ENCODE measurements at places on chromosomes 2 and 18.

DNA sequence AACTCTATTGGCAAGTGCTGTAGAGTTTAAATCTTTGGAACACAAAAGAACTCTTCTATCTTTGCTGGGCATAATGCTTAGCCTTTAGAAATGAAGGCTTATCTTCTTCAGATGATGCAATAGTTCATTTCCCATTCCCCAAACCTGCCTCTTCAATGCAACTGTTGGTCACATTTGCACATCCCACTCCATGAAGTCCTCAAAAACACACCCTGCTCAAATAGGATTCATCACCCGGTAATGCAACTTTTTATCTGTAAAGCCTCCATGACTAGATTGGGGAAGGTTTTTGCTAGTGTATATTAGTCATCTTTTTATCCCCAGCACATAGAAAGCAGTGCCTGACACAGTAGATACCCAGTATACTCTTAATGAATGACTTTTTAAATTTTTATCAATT, 376.4 kb downstream of the RBM43 start:
- DNase-seq, result no peak

DNA sequence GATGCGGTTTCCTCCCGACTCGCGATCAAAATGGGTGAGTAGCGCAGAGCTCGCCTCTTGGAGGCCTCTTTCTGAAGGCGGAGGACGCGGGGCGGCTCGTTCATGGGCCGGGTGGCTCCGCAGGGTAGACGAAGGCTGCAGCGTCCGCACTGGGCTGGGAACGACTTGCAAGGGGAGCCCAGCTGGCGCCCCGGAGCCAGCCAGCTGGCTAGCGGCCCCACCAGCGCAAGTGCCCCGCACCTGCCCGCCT, 328 bp upstream of the PASK start:
- DNase-seq, result peak; percentile 56

DNA sequence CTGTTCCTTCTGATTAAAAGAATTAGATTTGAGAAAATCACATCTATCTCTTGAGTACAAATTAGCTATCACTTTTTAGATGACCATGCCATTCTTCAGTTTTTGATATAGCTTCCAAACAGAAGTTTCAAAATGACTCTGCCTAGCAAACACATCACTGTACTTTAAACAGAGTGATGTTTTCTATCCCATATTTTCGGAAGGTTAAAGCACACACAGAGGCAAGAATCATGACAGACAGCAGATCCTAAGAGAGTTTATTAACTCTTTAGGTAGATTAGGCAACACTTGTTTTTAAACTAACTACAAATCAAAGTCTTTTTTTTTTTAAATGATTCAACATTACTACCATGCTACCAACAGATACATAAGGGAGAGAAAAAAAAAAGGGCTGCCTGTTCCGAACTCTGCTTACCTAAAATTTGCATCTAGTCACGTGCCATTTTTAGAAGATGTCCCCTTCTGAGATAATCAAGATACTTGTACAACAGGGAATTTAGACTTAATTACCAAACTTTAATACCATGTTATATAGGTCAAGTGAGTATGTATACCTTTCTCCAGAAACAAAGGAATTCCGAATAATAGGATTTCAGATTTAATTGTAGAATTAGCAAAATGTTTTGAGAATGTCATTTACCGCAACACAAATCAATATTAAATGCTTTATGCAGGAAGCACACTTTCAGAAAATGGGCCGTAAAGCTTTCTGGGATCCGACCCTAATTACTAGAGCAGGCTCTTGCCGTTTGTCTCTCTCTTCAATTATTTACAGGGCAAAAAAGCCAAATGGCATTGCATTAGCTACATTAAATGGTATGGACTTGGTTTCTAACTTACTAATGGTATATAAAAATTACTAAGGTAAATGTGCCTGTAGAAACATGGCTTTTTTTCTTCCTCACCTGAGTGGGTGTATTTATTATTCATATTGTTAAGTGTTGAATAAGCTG, 2.6 kb downstream of the RBMS1 start:
- no peak for DNase-seq

DNA sequence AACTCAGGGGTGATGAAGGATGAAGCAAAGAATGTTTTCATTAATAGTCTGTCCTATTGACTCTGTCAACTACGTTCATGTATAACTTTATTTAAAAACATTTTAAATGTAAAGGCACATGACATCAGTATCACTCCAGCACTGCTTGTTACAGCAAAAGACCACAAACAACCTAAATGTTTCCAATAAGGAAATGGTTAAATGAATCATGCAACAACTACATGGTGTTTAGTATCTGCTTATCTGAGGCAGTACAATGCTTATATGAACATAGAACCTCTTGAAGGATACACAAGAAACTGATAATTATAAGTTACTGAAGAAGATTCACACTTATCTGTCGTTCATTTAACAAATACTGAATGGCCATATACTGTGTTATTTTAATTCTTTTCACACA, 8.4 kb downstream of the BARD1 start:
- DNase-seq, result no peak

- no peak for DNase-seq
These were observed 457.2 kb upstream of the TRIB2 start for GRCh38 chr2:12259493-12259892.
